ENCODE measurements at places on chromosomes 2 and 18.

DNA sequence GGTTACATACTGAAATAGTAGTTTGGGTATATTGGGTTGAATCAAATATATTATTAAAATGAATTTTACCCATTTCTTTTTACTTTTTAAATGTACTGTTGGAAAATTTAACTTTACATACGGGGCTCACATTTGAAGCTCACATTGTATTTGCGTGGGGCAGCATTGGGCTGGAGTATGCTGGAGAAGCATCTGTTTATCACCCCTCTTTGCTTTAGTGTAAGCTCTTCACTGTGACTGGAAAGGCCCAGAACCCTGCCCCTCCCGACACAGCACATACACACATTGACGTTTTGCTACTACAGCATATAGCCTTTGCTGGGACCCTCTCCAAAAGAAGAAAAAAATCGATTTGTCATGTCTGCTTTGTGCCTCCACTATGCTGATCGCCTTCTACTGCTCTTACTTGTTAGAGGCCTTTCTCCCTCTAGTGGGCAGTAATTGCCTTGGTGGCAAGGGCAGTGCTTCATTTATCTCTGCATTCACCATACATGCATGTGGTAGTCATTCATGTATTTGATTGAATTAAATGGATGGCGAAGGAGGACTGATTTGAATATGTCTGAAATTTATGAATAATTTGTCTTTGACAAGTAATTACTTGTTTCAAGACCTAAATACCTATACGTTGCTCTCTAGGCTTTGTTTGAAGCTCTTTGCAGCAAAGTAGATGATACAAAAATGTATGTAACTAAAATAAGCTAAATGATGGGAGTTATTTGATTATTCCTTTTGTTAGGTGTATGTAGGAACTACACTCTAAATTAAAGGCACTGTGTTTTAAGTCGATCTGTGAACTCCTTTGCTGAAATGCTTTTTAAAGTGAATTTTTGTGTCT is 37.4 kb downstream of the VAPA start:
- DNase-seq = peak; percentile 38

DNA sequence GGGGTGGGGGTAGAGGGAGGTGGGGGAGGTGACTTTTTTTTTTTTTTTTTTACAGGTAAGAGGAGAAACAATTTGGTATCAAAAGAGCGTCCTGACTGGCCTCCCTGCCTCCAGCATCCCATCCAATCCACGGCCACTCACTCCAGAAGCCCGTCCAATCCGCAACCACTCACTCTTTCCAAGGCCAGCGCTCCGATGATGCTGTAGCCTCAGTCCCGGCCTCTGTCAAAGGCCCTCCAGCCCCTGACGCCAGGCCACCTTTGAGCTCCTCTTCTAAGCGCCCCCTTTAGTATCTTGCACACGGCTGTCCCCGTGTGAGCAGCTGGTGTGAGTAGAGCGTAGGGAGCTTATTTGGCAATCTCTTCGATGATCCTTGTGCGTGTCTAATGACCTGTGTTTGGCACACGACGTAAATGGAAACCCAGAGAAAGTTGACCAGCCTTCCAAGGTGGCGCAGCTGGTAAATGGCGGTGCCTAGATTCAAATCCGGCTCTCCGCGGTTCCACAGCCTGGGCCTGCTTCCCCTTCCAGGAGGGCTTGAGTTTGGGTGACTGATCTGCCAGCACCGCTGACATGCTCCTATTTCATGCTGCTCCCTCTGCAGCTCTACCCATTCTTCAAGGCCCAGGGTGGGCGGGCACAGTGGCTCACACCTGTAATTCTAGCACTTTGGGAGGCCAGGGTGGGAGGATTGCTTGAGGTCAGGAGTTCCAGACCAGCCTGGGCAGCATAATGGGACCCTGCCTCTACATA is 23.8 kb upstream of the PXDN start:
- no peak for DNase-seq

DNA sequence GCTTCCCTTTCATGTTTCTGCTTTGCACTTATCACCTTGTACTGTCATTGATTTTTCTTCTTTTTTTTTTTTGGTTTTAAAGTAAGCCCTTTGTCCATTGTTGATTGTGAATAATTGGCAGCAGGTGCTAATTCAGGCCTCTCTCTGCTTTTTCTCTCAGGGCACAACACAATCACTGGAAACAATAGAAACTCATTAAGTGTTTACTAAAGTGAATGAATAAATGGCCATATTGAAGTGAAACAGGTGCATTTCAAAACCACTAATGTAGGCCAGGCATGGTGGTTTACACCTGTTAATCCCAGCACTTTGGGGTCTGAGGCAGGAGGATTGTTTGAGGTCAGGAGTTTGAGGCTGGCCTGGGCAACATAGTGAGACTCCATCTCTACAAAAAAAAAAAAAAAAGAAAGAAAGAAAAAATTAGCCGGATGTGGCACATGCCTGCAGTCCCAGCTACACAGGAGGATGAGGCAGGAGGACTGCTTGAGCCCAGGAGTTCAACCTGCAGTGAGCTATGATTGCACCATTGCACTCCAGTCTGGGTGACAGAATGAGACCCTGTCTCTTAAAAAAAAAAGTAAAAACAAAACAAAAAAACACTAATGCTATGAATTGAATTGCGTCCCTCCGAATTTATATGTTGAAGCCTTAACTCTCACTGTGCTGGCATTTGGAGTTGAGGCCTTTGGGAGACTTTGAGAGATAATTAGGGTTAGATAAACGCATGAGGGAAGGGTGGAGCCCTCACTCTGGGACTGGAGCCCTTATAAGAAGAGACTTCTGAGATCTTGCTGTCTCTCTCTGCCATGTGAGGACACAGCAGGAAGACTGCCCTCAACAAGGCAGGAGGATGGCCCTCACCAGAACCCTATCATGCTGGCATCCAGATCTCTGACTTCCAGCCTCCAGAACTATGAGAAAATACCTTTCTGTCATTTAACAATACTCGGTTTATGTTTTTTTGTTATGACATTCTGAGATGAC is 19.9 kb downstream of the SLC38A11 start:
- no peak for DNase-seq

- peak; percentile 31 for DNase-seq
Observed at GRCh38 chr18:56233595-56233994, 404.8 kb downstream of the TXNL1 start.

- no peak for DNase-seq
Observed at GRCh38 chr2:229154381-229154780, 116.7 kb downstream of the PID1 start.

- no peak for DNase-seq
Observed at GRCh38 chr2:234863043-234863934, 88.5 kb upstream of the SH3BP4 start.

DNA sequence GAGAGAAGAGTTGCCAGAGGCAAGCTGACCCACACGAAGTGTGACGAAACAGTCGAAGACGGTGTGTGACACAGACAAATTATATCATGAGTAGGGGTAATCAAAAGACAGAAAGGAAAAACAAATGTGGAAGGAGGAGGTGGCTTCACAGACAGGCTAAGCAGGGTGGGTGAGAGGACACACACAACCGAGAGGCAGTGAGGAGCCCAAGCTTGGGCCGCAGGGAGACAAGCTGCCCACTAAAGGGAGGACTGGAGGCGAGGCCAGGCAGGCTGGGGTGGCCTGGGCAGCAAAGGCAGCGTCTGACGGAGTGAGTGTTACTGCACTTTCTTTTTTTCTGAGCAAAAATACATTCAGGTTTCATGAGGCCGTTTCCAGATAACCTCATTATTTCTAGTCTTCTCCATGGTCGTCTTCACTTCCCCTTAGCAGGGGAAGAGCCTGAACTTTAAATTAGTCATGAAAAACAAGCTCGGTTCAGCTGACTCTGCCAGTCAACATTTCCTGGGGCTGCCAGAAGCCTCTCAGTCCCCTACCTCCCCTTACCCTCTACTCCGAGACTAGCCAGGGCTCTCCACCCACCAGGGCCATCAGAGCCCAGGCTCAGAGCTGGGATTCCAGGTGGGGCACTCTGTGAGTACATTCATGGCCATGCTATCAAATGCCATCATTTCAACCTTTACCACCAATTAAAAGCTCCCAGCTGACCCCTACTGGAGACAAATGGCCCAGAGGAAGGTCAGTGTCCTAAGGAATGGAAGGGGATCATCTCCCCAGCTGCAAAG is 13.8 kb upstream of the ZFP36L2 start:
- no peak for DNase-seq

GRCh38 chr2:187169864-187170263 is 278.2 kb downstream of the CALCRL start:
- DNase-seq = no peak

GRCh38 chr18:67710639-67711038 is 194.1 kb upstream of the DSEL start:
- DNase-seq = no peak

- no peak for DNase-seq
Observed at GRCh38 chr2:102678442-102678841, 59.1 kb downstream of the SLC9A2 start.

DNA sequence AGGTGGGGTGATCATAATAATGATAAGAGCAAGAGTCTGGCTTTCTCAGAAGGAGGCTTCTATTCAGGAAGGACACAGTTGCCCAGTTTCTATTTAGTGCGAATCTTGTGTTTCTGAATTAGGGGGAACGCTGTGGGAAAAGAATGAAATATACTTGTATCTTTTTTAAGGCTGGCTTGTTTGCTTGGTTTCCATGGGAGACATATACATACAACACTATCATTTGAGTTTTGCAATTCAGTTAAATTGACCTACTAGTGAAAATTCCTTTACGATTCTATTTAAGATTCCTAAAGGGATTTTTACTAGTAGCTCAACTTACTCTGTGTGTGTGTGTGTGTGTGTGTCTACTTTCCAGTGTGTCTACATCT is 24.7 kb upstream of the ANKRD62 start:
- DNase-seq = no peak

DNA sequence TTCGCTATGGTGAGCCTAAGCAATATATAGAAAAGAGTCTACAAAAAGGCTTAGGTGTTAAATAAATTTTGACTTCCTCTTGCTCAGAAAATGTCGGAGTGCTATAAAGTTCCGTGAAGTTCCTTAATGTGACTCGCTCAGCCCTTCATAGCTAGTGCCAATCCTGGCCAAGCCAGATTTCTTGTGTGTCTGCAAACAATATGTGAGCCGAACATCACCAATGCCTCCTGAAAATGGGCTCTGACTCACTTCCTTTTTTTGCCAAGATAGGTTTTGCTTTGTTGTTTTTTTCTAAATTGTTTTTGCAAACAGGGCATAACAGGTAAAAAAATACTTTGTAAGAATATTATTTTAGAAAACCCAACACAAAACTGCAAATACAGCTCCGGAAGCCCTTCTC is 26.1 kb downstream of the CDC42EP3 start:
- peak; percentile 70 for DNase-seq

- no peak for DNase-seq
Observed at GRCh38 chr2:215540658-215541057, 104.8 kb upstream of the FN1 start.
